ENCODE measurements at places on chromosomes 7 and 10. TPM values are rescaled to one million over a fixed set of nuclear protein-coding genes. Genes with fewer than 3 reads are reported as not detected.
A peak's percentile ranks its signal among the peaks of the same experiment; 100 is the strongest.

The VWC2 gene
- total RNA-seq: 1.2 TPM

The TMEM225B gene
- total RNA-seq: 0.66 TPM

The ANKRD1 gene
- not detected for total RNA-seq

- DNase-seq: no peak
- peaks cover 2% of the 10 kb centered on the region for H3K27me3 ChIP-seq
- no peak overlapping the region for H3K27ac ChIP-seq
- no peaks in the 10 kb centered on the region for H3K4me1 ChIP-seq
- no peak overlapping the region for H3K4me3 ChIP-seq
These were observed 41.4 kb upstream of the IKZF1 start for GRCh38 chr7:50262916-50263690.

DNA sequence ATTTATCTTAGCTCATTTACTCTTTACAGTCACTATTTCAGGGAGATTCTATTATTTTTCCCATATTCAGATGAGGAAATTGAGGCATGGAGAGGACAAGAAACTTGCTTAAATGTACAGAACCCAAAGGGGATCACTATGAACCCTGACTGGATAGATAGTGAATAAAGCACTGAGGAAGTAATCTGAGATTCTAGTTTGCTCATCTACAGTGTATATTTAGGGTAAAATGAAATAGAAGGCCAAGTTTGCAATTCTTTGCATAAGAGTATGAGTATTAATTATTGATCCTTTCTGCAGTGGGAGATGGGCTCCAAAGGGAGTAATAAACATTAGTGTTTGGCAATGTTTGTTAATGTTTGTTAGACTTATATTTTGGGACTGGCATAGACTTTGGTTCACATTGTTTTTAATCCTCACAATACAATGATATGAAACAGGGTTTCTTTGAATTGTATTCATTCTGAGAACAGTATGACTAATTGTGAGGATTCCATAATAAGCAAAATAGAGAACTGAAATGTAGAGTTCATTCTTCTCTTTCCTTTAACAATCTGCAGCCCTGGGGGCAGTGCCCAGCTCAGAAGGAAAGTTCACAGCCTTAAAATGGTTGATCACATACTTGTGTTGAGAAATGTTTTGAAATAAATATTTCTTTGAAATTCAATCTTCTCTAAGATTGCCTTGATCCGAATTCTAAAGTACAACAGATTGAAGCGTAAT, 131.0 kb upstream of the ZNF804B start:
- no peaks in the 10 kb centered on the region for H3K4me1 ChIP-seq
- H3K27me3 ChIP-seq: no peaks in the 10 kb centered on the region
- DNase-seq: no peak
- H3K4me3 ChIP-seq: no peak overlapping the region

The ENTPD1 gene
- total RNA-seq: not detected

GRCh38 chr7:91228927-91229558, 35.2 kb upstream of the FZD1 start:
- peaks cover 5% of the 10 kb centered on the region for H3K4me1 ChIP-seq
- H3K27ac ChIP-seq: no peak overlapping the region
- H3K27me3 ChIP-seq: peaks cover 3% of the 10 kb centered on the region
- no peak overlapping the region for H3K4me3 ChIP-seq
- no peak for DNase-seq
- peaks cover 9% of the 10 kb centered on the region for H3K36me3 ChIP-seq

- H3K4me3 ChIP-seq: no peak overlapping the region
- no peaks in the 10 kb centered on the region for H3K36me3 ChIP-seq
- H3K27ac ChIP-seq: no peak overlapping the region
These were observed 365.7 kb upstream of the LRGUK start for GRCh38 chr7:133761443-133761842.

GRCh38 chr7:66626331-66626934, 2.2 kb upstream of the KCTD7 start:
- H3K4me1 ChIP-seq: peaks cover 16% of the 10 kb centered on the region
- no peak overlapping the region for H3K4me3 ChIP-seq
- peaks cover 6% of the 10 kb centered on the region for H3K36me3 ChIP-seq
- DNase-seq: no peak

DNA sequence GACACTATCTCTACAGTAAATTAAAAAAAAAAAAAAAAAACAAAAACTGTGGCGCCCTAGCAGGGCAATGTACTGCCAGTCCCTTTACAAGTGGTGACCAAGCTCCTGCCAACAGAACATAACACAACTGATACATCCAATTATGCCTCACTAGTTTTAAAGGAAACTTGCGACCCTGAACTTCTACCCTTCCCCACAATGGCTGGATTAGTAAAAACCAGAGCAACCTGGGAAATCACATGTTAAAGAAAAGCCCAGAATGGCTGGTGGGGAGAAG, 16.5 kb downstream of the ATE1 start:
- no peaks in the 10 kb centered on the region for H3K36me3 ChIP-seq
- no peaks in the 10 kb centered on the region for H3K4me1 ChIP-seq
- no peak overlapping the region for H3K27ac ChIP-seq
- H3K4me3 ChIP-seq: no peak overlapping the region
- DNase-seq: no peak
- no peaks in the 10 kb centered on the region for H3K27me3 ChIP-seq

The FOXP2 gene
- total RNA-seq: 72.1 TPM

DNA sequence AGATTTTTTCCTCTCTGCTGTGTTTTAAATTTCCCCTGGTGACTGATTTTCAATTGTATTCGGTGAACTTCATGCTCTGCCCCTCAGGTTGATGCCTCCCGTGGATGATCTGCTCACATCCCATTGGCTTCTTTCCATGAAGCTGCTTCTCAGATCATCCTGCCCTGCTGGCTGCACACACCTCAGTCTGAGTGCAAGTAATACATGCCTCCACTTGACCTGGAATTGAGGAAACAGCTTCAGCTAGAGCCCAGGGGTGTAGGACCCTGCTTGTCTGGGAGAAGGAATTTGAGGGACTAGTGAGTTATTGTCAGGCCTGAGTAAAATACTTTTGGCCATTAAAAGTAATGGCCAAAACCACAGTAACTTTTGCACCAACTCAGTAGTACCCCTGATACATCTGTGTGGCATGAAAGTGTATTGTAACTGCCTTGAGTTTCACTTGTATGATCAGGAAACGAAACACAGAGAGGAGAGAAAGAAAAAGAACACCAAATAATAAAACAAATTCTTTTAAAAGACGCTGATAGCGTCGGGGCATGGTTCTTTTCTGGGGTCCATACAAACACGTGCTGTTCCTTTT, 49.4 kb downstream of the SPAM1 start:
- H3K27ac ChIP-seq: no peak overlapping the region
- no peak overlapping the region for H3K4me3 ChIP-seq
- DNase-seq: no peak
- no peaks in the 10 kb centered on the region for H3K4me1 ChIP-seq
- no peaks in the 10 kb centered on the region for H3K36me3 ChIP-seq
- H3K27me3 ChIP-seq: no peaks in the 10 kb centered on the region

The TFAM gene
- total RNA-seq: 31.8 TPM

DNA sequence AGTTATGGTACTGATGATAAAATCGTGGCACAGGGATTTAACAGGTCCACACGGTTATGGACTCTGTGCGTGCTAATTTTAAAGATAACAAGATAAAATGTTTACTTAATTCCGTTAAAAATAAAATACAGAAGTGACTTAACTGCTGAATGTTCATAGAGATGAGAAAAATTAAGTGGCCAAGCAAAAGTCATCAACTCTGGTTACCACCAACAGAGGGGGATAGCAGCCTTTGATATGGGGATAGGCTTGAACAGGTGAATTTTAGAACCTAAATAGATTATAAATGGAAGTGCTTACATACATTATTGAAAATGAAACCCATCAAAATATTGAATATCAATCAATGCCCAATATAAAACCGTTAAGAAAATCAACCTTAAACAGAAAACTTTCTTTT, 245.0 kb downstream of the WDR37 start:
- no peak overlapping the region for H3K27ac ChIP-seq
- H3K4me3 ChIP-seq: no peak overlapping the region
- H3K4me1 ChIP-seq: peaks cover 26% of the 10 kb centered on the region
- peaks cover 6% of the 10 kb centered on the region for H3K27me3 ChIP-seq

- no peaks in the 10 kb centered on the region for H3K36me3 ChIP-seq
- peak; percentile 57 for DNase-seq
- H3K4me3 ChIP-seq: peak overlapping the region; percentile 21
- peak overlapping the region; percentile 95 for H3K27ac ChIP-seq
These were observed 1087.0 kb upstream of the AUTS2 start for GRCh38 chr7:68511281-68511680.

- no peaks in the 10 kb centered on the region for H3K36me3 ChIP-seq
- peak overlapping the region; percentile 99 for H3K4me3 ChIP-seq
- H3K27ac ChIP-seq: peak overlapping the region; percentile 91
- peaks cover 7% of the 10 kb centered on the region for H3K4me1 ChIP-seq
- no peaks in the 10 kb centered on the region for H3K27me3 ChIP-seq
These were observed 625 bp downstream of the RP9 start for GRCh38 chr7:33108554-33109004.

DNA sequence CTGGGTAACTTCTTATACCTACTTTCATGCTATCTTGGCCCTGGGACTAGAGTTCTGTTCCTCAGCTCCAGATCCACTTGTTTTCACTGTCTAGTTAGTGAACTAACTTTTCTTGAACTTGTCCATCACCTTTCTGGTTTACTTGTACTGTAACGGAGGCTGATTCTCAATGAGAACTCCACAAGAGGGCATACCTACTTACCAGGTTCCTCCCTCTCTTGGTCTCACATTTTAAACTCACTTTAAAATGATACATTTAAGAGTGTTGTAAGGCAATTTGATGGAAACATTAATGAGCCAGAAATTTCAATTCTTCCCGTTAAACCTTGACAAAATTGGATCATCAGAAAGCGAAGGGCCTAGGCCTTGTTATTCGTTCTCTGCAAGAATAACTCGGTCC, 111.6 kb downstream of the MAGI2 start:
- no peak for DNase-seq
- no peaks in the 10 kb centered on the region for H3K4me1 ChIP-seq
- H3K4me3 ChIP-seq: no peak overlapping the region

The CRTAC1 gene
- 2.5 TPM for total RNA-seq

GRCh38 chr7:121211253-121211652, 117.5 kb upstream of the WNT16 start:
- no peaks in the 10 kb centered on the region for H3K27me3 ChIP-seq
- H3K36me3 ChIP-seq: no peaks in the 10 kb centered on the region
- peaks cover 10% of the 10 kb centered on the region for H3K4me1 ChIP-seq
- no peak overlapping the region for H3K4me3 ChIP-seq
- no peak for DNase-seq
- no peak overlapping the region for H3K27ac ChIP-seq

DNA sequence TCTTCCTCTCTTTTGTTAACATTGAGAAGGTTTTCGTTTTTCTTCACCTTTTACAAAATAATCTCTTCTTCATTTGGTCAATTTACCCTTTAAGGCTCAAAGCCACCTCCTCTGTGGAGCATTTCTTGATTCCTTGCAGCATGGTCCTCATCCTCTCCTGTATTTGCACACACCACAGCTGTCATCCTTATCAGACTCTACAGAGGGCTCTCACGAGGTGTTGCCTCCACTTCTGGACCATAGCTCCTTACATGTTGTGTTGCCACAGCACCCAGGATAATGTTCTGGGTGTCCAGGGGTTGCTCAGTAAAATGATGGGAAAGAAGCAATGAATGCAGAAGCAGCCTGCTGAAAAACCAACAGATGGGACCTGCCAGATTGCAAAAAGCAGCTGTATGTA, 192.8 kb downstream of the SH2D4B start:
- no peak overlapping the region for H3K27ac ChIP-seq
- H3K4me3 ChIP-seq: no peak overlapping the region
- DNase-seq: no peak
- peaks cover 3% of the 10 kb centered on the region for H3K36me3 ChIP-seq

The GBX1 gene
- not detected for total RNA-seq

DNA sequence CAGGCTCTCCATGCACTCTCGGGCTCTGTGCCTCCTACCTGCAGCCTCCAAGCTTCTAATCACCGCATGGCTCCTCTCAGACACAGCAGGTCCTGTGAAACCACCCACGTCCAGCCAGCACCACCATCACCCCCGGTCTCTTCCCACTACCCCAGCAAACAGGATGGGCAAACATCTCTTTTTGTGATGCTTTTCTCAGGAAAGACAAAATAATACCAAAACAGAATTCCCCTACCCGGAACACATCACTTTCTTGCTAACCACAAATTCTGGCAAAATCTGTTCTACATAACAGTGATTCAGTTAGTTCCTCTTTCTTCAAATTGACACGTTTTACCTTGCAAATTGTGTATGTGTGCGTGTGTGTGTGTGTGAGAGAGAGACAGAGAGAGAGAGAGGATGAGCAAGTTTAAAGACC, 6.5 kb downstream of the SNX8 start:
- H3K36me3 ChIP-seq: no peaks in the 10 kb centered on the region
- no peak overlapping the region for H3K4me3 ChIP-seq
- H3K27me3 ChIP-seq: peaks cover 2% of the 10 kb centered on the region
- H3K27ac ChIP-seq: no peak overlapping the region

The LBX1 gene
- total RNA-seq: not detected

The CHCHD3 gene
- 61.5 TPM for total RNA-seq

The AZGP1 gene
- 0.44 TPM for total RNA-seq

DNA sequence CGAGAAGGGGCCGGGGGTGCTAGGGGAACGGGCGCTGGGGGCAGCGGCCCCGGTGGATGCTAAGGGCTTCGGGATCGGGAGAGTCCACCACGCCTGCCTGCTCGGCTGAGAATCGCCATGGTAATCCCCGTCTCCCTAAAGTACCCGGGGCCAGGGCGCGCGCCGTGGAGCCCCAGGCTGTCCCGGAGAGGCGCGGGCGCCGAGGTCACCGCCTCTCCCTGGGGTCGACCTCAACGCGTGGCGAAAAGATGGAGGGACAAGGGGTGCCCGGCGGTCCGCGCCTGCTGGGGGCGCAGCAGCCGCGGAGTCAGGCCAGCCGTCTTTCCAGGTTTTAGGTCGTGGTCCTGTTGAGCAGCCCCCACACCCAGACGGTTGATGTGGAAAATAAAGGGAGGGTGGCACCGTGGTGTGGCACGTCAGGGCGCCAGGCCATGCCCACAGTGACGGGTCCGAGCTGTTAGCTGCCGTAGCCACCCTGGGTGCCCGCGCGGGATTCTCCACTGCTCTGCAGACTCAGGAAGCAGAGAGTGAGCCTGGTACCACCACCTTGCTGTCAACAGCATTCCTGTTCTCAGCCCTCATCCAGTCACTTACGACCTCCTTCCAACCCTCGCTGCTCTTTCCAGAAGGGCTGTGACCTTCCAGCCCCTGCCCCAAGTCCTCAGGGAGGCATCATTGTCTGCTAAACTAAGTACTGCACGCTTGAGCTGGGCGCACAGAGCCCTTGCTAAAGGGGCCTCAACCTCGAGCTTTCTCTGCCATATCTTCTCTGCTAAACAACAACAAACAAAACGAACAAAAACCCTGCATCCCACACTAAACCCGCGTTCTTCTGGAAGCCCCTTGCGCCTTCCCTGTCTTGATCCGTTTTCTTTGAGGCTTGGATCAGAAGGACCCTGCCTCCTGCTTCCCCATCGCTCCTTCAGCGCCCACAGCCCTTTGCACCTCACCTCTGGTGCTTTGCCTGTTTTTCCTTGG, 666 bp downstream of the SMKR1 start:
- peak overlapping the region; percentile 91 for H3K4me3 ChIP-seq
- H3K27ac ChIP-seq: peak overlapping the region; percentile 17
- no peaks in the 10 kb centered on the region for H3K36me3 ChIP-seq
- H3K4me1 ChIP-seq: peaks cover 5% of the 10 kb centered on the region

GRCh38 chr7:84161398-84161797, 33.2 kb downstream of the SEMA3A start:
- no peaks in the 10 kb centered on the region for H3K27me3 ChIP-seq
- DNase-seq: no peak
- no peak overlapping the region for H3K27ac ChIP-seq
- peaks cover 2% of the 10 kb centered on the region for H3K4me1 ChIP-seq

- H3K27ac ChIP-seq: peak overlapping the region; percentile 97
- peaks cover 35% of the 10 kb centered on the region for H3K4me1 ChIP-seq
- DNase-seq: no peak
- H3K36me3 ChIP-seq: no peaks in the 10 kb centered on the region
- H3K4me3 ChIP-seq: no peak overlapping the region
These were observed 2.7 kb downstream of the EPHA1 start for GRCh38 chr7:143406002-143406357.

All from glutamatergic neuron (in vitro differentiated cells).